Stomach (tissue), 19 donors: ENCODE measurements at places on chromosomes 12 and 14. TPM values are rescaled to one million over a fixed set of nuclear protein-coding genes. Genes with fewer than 3 reads are reported as not detected.

Gene PRKD1
- 3.1 TPM for total RNA-seq

Gene SLC6A15
- not detected for total RNA-seq

Gene TPH2
- total RNA-seq, result not detected

Gene MANSC4
- total RNA-seq, result not detected

Gene DTX1
- total RNA-seq, result 0.43 TPM

Gene GALNT8
- total RNA-seq, result 1.2 TPM

Gene RPAP3
- total RNA-seq, result 12.3 TPM

Gene FBLN5
- 76.3 TPM for total RNA-seq

Gene TAS2R19
- total RNA-seq, result not detected

Gene IGFBP6
- total RNA-seq, result 22.6 TPM

Gene KRT75
- total RNA-seq, result not detected

Gene BRI3BP
- 1.2 TPM for total RNA-seq

Gene WNT5B
- total RNA-seq, result 0.45 TPM
